ENCODE measurements at places on chromosomes 12 and 14.

- no peak for DNase-seq
Measured at GRCh38 chr12:113152835-113153814, 3.6 kb downstream of the CFAP73 start.

DNA sequence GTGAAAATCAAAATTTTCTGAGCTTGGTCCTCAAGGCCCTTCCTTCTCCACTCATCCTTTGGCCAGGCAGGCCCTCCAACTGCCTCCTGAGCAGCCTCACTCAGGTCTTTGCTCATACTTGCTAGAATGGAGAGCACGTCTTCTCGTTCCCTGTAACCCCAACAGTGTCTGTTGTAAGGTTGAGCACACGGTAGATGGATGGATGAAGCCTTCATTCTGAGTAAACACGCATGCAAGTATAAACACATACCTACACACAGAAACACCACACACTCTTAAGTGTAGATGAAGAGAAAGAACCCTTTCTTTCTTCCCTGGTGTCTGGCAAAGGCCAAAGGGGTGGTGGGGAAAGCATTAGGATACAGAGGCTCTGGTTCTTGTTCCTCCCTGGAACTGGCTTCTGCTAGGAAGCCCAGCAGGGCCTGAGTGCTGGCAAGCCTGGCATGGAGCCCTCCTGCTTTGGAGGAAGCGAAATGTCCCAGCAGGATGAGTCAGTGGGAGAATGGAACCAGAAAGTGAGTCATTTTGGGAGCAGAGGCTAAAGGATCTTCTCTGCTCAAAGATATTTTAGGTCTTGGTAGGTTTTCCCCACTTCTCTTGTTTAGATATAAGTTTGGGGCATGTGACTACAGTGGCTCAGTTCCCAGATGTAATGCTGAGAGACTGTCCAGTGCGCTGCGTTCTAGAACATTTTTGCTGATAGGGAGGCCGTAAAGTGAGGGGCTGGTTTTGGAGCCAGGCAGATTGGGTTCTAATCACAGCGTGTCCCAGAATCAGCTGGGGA lies 127.4 kb downstream of the CACNA1C start:
- DNase-seq, result no peak

GRCh38 chr12:7907009-7907408 lies 29.0 kb downstream of the SLC2A3 start:
- no peak for DNase-seq

GRCh38 chr14:56816574-56817391 lies 6.5 kb upstream of the OTX2 start:
- DNase-seq, result no peak

DNA sequence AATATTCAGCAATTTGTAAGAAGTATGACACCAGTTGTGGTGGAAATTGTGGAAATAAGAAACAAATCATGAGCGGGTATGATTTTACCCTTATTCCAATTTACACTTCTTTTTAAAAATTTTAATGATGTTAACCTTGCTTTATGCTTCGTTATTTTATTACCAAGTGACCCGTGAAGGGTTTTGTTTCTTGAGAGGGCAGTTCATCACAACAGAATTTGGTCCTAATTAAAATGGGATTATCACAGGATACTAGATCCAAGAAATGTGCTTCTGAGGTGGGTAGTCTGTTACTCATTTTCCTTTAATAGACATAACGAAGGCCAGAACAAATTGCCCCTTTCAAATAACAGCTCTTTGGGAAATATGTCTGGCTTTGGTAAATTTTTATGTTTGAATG lies 25.5 kb upstream of the RASSF8 start:
- DNase-seq, result no peak

- DNase-seq, result no peak
Measured at GRCh38 chr14:73741386-73741875, 27.2 kb upstream of the PNMA1 start.

DNA sequence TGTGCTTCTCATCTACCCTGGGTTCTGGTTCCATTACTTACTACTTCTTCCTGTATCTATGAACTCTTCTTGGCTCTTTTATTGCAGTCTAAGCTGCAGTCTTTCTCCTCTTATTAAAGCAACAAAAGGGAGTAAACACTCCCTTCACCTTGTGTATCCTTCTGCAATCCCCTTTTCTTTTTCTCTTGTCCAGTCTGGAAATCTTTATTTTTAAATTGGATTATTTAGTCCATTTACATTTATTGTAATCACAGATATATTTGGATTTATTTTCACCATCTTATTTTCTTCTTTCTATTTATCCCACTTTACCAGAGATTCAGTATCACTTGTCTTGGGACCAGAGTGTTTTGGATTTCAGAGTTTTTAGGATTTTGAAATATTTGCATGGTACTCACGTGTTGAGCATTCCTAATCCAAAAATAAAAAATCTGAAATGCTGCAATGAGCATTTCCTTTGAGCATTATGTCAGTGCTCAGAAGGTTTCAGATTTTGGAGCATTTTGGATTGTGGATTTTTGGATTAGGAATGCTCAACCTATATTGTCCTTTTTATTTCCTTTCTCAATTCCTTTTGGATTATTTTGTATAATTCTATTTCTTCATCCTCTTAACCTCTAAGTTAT lies 6.8 kb upstream of the ACVR1B start:
- no peak for DNase-seq

- DNase-seq, result no peak
Measured at GRCh38 chr14:51019089-51019488, 74.8 kb upstream of the PYGL start.

GRCh38 chr12:52729147-52729546 lies 25.8 kb upstream of the KRT77 start:
- DNase-seq, result no peak

DNA sequence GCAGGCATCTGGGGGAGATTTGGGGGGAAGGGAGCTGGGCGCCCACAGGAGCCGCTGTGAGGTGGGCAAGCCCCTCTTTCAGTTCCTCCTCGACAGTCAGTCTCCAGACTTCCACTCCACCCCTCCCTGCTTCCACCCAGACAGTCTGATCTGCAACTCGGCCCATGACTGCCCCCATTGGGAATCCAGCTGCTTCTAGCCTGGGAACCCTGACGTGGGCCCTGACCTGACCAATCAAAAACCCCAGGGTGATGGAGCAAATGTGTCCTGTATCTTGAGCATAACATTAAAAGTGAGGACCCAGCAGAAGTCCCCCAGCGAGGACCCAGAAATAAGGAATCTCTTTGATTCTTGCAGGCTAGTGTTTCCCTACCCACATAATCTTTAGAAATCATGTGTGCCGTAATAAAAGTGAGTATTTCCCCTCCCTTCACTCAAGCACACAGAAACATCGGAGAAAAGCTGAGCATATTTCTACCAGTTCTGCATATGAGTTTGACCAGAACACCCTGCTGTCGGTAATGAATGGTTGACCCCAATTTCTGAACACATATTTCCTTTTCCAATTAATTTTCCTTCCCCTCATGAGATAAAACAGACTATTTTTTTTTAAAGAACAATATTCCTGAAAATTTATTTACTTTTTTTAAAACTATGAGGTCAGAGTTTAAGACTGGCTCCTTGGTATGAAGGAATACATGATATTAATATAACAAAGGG lies 6.4 kb downstream of the SSH1 start:
- DNase-seq, result no peak

- no peak for DNase-seq
Measured at GRCh38 chr14:55846826-55847446, 266.9 kb downstream of the KTN1 start.

- DNase-seq, result no peak
Measured at GRCh38 chr12:90407841-90408240, 547.1 kb downstream of the CCER1 start.

DNA sequence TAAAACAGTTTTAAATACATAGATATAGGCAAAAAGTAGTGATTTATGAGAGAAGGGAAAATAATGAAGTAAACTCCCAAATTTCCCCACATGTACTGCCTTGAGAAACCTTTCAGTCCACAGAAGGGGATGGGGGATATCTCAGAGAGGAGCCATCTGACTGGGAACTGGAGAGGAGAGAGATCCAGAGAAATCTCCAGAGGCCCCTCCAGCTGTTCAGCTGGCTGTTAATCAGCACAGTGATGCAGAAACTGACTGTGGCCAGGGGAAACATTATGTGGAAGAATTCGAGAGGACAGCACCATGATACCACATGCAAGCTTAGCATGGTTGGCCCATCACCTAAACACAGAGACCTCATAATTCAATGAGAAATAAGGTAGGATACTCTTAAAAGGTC lies 1165.9 kb upstream of the TMEM132C start:
- no peak for DNase-seq

DNA sequence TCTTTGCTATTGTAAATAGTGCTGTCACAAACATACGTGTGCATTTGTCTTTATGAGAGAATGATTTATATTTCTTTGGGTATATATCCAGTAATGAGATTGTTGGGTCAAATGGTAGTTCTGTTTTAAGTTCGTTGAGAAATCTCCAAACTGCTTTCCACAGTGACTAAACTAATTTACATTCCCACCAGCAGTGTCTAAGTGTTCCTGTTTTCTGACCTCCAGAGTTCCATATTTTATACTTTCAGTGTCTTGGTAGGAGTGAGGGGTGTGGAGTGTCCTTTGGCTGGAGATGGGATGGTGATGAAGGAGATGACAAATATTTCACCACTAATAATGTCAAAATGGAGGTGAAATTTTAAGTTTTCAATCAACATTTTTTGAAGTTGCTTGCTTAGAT lies 86.4 kb downstream of the DACT1 start:
- no peak for DNase-seq

DNA sequence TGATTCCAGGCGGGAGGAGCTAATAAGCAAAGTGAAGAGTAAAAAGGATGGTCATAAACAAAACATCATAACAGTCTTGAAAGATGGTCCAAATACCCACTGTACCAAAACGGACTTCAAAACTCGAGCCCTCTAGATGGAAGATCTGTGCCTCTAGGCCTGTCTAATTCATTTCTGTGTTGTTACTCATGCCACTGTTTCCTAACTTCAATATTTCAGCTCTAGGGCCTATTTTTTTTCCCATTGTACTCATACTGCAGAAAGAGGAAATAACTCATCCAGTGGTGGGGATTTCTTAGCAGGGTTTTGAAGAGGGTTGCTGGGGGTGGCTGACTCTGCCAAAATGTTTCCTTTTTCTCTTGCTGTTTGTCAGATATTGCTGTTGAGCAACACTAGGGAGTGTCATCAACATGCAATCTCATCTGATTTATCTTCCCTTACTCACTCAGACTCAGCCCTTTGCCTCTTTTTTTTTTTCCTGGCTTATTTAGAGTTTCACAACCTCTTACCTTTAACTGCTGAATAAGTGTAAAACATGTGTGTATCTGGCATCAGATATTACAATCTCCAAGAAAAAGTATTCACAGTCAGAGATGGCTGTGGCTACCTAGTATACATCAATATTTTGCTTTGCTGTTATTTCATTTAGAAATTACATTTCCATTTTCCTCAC lies 189.6 kb downstream of the DUSP6 start:
- no peak for DNase-seq

DNA sequence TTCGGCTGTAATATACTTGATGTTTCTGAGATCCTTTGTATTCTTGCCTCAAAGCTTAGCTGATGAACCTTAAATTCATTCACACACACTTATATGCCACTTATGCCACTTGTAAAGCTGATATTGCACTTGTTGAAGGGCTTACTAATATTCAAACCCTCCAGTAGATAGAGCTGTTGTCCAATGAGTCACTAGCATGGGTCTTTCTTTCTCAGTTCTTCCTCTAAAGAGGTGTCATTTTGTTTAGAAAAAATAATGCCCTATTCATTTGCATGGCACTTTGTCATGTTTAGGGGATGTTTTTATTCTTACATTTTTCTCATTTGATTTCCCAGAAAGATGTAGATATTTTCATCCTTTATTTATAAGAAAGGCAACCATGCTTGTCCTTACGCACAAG lies 56.4 kb downstream of the MON2 start:
- DNase-seq, result no peak

- DNase-seq, result no peak
Measured at GRCh38 chr12:110042264-110042663, 6.1 kb downstream of the C12orf76 start.

DNA sequence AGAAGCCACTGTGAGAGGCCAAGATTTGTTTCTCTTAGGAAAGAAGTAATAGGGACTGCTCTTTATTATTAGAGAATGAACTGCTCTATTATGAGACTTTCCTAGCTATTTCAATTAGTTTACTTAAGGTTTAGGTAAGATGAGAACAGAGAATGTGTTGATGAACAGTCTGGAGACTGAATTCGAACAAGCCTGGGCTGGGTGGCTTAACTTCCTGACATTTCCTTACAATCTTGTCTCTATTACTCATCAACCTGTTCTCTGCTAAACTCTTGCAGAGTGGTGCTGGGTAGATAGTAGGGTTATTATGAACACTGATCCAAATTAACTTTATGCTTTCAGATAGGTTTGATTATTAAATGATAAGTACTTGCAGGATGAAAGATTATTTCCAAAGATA lies 31.2 kb downstream of the SLC15A5 start:
- no peak for DNase-seq

DNA sequence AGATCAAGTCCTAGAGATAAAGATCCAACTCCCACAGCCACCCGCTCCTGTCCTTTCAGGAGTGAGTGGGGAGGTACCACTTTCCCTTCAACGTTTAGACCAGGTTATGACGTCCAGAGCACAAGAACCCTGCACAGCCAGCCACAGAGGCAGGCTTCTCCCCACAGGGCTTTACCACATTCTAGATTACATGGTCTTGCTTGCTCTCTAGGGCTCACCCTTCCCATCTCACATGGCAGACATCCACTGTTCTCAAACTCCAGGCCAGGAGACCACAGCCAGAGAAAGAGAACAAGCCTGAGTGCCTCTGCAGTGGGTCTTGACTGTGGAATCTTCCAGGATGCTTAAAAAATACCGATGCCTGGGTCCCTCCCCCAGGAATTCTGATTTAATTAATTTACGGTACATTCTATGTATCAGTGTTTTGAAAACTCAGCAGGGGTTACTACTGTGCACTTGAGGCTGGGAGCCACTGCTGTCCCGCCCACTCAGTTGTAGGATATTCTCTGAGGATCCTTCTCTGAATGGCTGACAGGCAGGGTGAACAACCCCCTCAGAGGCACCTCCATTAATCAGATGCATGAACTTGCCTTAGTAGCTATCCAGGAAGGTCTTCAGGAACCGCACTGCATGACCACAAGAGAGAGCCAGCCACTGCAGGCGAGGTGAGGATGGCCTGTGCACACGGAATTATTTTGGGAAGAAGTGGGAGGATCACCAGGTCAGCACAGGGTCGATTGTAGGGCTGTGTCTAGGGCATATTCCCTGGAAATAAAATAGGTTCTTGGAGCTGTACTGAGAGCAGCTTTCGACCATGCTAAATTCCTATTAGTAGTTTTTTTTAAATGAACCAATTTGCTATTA lies 21.5 kb upstream of the SOCS2 start:
- DNase-seq, result no peak

GRCh38 chr14:100303179-100303578 lies 3.1 kb downstream of the SLC25A29 start:
- DNase-seq, result no peak

All from stimulated activated CD8-positive, alpha-beta memory T cell treated with anti-CD3 and anti-CD28 coated beads, Interleukin-4, amount 100 ng/mL, for 4 hours (primary cell).